ENCODE measurements at places on chromosomes 5 and 9. TPM values are rescaled to one million over a fixed set of nuclear protein-coding genes. Genes with fewer than 3 reads are reported as not detected.

The FGF1 gene
- total RNA-seq: not detected

The PCDHB14 gene
- total RNA-seq: not detected

The CENPP gene
- total RNA-seq: 18.8 TPM

The SNX18 gene
- total RNA-seq: 38.9 TPM

The FAM163B gene
- total RNA-seq: not detected

The GPR151 gene
- not detected for total RNA-seq

The IL5 gene
- total RNA-seq: 2.6 TPM

The ANKRD20A1 gene
- total RNA-seq: 3.6 TPM

The GCNT1 gene
- 13.3 TPM for total RNA-seq

The TEX48 gene
- total RNA-seq: 1.5 TPM

The LCN1 gene
- total RNA-seq: not detected

The RABL6 gene
- 96.0 TPM for total RNA-seq

The PAEP gene
- not detected for total RNA-seq

The NRG2 gene
- not detected for total RNA-seq

The BICD2 gene
- 28.2 TPM for total RNA-seq

The IFNB1 gene
- total RNA-seq: 0.35 TPM

The CCDC171 gene
- 2.5 TPM for total RNA-seq

The SPATA31D4 gene
- not detected for total RNA-seq

The HAVCR1 gene
- 3.7 TPM for total RNA-seq

The PCDHGA5 gene
- not detected for total RNA-seq

The GADD45G gene
- total RNA-seq: 40.4 TPM

The HBEGF gene
- total RNA-seq: 67.9 TPM

The FAM53C gene
- total RNA-seq: 21.7 TPM

The CNTLN gene
- 0.25 TPM for total RNA-seq

The TTC23L gene
- total RNA-seq: not detected
